ENCODE measurements at places on chromosomes 2 and 18.

DNA sequence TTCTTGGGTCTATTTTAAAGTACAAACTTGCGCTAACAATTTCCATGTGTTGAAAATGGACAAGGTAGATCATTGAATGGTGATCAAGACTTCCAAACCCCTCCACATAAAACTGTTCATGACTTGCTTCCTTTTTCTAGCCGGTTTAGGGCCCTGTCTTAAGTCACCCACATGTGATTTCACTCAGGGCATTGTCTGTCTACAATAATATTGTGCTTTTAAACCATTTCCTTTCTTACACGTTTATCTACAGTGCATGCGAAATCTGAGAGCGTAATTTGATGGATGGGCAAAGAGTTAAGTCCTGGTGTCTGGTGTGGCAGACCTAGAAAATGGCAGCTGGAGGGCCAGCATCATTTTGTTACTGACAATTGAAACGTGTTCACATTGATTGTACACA is 2.0 kb upstream of the ZNF516 start:
- DNase-seq: no peak

GRCh38 chr2:221816566-221816965 is 244.5 kb upstream of the EPHA4 start:
- no peak for DNase-seq

GRCh38 chr18:63850020-63850419 is 37.5 kb upstream of the SERPINB2 start:
- no peak for DNase-seq

- DNase-seq: no peak
Measured at GRCh38 chr2:88307817-88308216, 137.7 kb downstream of the THNSL2 start.

DNA sequence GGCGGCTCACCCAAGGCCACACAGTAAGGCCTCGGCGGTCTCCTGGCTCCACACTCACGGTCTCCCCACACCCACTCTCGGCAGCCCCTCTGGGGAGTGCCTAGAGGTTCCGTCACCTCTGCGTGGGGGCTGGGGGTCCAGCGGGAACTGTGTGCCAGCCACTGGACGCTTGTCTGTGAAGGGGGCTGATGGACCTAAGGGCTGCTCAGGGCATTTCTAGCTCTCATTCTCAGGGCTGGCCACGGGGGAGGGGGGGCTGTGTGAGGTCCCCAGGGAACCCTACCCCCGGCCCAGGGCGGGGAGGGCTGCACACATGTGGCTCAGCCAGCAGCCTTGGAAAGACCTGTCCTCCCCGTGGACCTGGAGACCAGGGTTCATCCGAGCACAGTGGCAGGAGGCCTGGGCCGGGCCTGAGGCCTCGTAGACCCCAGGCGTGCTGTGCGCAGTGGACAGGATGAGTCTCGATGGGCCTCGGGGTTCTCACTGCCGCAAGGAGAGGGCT is 27.1 kb upstream of the ODC1 start:
- DNase-seq: no peak

DNA sequence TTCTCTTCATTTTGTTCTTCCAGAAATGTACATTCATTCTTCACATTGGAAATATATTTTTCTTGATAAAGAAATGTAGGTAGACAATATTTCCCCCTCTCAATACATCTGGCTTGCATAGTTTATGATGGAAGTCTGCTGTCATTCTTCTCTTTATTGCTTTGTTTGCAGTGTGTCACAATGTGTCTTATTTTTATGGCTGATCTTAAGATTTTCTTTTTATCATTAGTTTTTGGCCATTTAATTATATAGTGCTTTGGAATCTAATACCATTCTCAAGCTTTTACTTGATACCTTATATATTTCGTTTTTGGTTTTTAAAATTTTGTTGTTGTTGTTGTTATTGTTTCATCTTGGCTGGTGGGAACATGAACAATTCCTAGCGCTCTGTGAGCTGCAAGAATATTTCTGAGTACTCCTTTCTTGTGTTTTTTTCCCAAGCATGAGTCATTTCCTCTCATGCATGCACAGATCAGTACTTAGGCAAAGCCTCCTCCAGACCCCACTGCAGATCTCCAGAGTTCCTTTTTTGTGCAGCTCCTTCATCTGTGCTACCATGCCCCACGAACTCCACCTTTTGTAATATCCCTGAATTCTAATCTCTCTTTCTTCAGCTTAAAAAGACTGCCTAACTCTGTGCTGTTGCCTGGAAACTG is 13.7 kb upstream of the MMADHC start:
- no peak for DNase-seq

- no peak for DNase-seq
Measured at GRCh38 chr2:15152382-15152781, 408.8 kb downstream of the NBAS start.

GRCh38 chr2:179952658-179953057 is 54.4 kb downstream of the CWC22 start:
- no peak for DNase-seq

DNA sequence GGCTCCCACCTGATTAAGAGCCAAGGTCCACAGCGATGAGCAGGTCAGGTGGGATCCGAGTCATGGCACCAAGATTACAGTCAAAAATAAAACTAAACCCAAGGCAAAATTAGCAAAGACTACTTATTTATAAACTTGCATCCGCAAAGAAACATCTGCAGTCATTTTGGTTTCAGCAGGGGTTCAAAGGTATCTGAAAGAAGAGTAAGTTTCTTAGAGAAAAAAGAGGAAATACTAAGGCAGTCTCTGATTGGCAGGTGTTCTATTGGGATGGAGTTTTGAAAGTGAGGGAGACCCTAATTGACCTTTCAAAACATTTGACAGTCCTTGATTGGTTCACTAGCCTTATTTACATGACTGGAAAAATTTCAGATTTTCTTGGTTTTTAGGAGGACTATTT is 11.0 kb upstream of the PLB1 start:
- no peak for DNase-seq

- DNase-seq: peak; percentile 6
Measured at GRCh38 chr2:169361706-169362117, 622 bp downstream of the LRP2 start.

DNA sequence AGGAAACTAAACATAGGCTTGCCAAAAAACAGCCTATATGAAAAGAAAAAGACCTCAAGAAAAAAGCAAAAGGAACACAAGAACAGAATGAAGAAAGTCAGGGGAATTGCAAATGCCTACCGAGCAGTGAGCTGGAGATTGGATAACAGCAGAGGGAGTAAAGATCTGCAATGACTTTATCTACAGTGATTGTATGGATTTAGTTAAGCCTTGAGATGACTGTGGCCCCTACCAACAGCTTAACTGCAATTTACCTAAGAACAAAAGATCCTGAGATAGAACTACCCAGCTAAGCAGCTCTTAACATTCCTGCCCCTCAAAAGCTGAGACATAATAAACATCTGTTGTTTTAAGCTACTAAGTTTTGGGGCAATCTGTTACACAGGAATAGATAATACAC is 20.5 kb downstream of the LNPK start:
- no peak for DNase-seq

DNA sequence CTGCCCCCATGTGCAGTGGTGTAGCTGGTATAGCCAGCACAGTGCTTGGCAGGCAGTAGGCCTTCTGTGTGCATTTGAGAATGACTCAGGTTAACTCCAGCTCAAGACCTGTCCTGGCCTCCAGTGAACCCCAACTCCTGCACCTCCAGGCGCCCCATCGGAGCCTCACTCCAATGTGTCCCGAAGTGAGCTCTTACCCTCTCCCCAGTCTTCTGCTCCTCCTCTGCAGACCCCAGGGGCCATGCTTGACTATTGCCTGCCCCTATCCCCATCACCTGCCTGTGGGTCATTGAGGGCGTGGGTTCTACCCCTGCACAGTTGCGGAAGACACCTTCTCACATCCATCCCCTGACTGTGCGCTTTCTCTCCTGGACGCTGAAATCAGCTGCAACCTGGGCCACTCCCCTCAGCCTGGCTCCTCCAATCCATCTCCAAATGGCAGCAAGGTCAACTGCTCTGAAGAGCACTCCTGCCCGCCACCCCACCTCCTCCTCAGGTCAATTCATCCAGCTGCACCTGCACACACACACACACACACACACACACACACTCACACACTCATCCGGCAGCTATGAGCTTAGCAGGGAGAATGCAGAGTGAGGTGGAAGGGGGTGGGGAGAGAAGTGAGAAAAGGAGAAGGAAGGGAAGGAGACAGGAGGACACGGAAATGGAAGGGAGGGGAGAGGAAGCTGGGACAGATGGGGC is 130.3 kb upstream of the GLI2 start:
- DNase-seq: no peak

- DNase-seq: no peak
Measured at GRCh38 chr2:1900732-1901131, 156.4 kb upstream of the PXDN start.

GRCh38 chr2:96891591-96892333 is 21.9 kb upstream of the SEMA4C start:
- no peak for DNase-seq

- no peak for DNase-seq
Measured at GRCh38 chr2:113135317-113135716, 7.9 kb downstream of the IL1RN start.

DNA sequence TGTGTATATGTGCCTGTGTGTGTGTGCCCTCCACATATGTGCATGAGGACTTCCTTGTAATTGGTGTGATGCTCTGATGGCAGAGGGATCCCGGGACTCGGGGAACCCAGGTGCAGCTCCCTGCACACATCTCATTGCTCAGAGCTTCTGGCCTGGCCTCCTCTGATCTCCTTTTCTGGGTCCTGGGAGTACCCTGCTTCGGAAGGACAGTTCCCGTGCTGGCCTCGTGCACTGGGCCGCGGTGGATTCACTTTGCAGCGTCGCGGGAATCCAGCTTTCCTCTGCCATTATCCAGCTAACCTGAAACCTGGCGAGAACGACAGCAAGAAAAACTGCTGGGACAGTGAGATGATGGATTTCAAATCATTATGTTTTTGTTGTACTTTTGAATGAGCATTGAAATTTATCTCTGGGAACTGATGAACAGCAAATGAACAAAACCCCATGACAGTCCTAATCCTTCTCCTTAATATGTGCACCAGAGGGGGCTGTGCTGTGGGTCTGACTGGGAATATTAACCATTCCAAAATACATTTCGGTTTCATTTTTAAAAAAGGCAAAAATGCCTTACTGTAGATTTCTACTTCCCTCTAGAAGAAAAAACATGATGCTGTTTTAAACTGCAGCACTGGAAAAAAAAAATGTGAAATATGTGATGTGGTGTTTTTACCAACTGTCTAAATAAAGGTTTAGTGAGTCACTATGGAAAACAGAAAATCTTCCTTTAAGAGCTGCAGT is 78.2 kb downstream of the PTGR3 start:
- no peak for DNase-seq

GRCh38 chr18:74050807-74051206 is 96.8 kb downstream of the FBXO15 start:
- DNase-seq: no peak

- no peak for DNase-seq
Measured at GRCh38 chr2:4915357-4915756, 776.8 kb upstream of the SOX11 start.

- no peak for DNase-seq
Measured at GRCh38 chr2:189601043-189601442, 20.5 kb upstream of the SLC40A1 start.

GRCh38 chr2:177036747-177037146 is 175.8 kb upstream of the HNRNPA3 start:
- DNase-seq: no peak

DNA sequence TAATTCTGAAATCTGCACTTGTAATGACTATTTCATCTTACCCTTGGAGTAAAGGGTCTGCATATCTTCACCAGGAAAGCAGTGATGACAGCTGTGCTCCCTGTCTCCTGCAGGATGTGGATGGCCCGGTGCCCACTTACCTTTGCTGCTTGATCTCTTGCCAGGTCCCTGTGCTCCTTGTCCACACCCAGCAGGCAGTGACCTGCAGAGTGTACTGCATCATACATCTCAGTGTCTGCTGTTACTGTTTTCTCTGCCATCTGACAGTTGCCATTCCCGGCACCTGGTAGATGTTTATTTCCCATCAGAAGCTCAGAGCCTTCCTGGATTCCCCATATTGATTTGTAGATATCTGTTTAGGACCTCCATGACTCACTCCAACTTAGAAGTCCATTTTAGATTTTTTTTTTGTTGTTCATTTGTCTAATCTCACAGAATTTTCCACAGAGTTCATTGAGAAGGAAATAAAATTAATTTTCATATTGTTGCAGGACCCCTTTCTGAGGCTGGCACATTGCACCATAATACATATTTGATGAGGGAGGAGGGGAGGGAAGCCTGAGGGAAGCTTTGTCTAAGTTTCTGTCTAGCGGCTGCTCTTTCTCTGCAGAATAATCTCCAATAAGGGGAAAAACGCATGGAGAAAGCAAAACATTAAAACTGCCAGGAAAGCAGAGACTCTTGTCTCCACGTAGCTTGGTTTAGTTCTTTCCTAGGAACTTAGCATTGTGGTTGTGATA is 697.5 kb upstream of the RAB6C start:
- no peak for DNase-seq

DNA sequence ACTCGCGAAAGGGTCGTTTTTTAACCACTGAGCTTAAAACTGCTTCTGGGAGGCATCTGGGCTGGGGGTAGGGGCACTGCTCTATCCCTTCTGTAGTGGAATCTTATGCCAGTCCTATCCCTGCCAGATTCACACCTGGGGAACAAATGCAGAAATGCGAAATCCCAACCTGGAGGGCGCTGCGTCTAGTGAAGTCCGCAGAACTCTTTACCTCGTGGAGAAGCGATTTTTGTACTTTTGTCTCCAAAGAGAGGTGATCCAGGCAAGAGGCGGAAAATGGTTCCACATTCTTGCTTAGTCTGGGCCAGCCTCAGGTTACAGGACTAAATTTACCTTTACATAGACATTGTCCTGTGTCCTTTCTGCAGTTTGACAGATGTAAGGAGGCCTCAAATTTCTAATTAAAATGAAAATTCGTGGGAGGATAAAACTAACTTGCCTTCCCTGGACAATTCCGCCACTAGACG is 10.4 kb downstream of the TBR1 start:
- DNase-seq: no peak

DNA sequence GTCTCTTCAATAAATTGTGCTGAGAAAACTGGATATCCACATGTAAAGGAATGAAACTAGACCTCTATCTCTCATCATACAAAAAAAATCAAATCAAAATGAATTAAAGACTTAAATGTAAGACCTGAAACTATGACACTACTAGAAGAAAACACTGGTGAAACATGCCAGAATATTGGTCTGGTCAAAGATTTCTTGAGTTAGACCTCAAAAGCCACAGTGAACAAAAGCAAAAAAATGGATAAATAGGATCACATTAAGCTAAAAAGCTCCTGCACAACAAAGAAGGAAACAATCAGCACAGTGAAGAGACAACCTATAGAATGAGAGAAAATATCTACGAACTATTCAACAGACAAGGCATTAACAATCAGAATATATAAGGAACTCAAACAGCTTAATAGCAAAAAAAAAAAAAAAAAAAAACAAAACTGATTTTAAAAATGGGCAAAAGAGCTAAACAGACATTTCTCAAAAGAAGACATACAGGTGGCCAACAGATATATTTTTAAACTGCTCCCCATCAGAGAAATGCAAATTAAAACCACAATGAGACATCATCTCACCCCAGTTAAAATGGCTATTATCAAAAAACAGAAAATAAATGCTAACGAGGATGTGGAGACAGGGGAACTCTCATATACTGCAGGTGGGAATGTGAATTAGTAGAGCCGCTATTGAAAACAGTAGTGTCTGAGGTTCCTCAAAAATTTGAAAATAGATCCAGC is 66.3 kb downstream of the NCKAP1 start:
- DNase-seq: no peak
